ENCODE measurements at places on chromosomes 12 and 14.

GRCh38 chr12:124217508-124218242, 77.2 kb upstream of the RFLNA start:
- DNase-seq, result peak; percentile 32

DNA sequence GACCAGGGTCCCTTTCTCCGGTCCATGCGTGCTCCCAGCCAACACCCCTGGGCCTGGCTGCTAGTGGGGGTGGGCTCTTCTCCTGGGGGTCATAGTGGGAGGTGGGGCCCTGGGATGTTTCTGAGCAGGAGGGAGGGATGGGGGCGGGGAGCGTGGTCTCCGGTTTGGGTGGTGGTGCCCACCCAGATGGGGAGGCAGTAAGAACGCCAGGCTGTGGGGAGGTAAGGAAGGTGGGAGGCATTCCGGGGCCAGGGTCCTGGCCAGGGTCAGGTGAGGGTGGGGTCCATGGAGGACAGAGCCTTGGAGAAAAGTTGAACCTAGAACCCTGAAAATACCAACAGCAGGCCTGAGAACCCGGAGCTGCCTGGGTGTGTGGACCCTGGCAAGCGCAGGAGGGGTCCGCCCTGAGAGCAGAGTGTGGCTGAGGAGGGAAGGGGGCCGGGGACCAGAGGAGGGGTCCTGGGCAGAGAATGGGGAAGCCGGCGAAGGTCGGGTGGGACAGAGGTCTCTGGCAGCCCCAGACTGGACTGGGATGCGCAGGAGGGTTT, 5.7 kb downstream of the CRIP2 start:
- no peak for DNase-seq

DNA sequence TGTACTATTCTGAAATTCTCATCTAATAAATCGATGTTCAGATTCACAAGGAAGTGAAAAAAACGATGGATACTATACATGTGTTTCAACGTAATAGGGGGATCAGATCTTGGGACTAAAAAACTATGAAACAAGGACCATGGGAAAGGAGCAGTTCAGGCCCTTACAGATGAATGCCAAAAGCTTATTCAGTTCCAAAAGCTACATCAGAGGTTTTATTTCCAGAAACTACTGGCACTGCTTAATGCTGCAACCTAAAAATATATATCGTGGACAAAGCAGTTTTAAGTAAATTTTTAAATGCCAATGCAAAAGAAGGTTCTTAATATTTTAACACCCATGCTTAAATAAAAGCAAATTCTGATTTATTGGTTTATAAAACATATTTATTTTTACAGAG, 38.5 kb downstream of the LRIG3 start:
- no peak for DNase-seq

DNA sequence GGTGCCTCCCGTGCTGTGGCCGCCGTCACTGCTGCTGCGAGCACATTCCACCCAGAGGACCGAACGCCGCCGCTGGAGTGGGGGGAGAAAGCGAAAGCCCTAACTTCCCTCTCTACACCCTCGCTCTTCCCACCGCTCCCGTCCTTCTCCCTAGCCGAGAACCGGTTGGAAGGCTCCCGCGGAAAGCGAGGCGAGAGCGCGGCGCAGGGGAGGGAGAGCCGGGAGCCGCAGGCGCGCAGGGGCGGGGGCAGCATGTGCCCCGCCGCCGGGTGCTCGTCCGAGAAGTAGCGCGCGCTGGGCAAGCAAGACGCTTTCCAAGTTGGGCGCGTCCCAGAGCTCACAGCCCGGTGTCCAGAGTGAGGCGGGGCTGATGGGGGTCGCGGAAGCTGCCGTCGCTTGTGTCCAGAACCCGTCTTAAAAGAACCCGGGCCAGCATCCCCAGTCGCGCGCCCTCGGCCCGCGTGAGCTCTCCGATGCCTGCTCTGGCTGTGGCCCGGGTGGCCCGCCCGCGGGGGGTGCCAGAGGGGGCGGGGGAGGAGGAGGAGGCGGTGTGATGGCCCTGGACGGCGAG, at the start of gene TRHDE:
Gene TRHDE, plus strand, starts transcription at position 280 of the 571 bp plus-strand sequence. Its CDS starts 274 bp downstream, at position 554.
- DNase-seq, result peak; percentile 41

DNA sequence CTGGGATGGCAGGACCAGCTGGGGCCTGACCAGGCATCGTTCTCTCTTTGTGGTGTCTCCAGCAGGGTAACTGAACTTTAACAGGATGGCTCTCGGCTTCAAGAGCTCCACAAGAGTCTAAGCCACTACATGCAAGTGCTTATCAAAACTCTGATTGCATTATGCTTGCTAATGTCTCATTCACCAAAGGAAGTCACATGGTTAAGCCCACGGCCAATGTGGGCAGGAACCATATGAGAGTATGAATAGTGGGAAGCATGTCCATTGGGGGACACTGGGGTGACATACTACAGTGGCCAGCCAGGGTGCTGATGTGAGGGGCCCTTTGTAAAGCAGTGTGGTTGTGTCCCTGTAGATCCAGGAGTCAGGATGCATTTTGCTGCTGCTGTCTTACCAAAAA, 35.0 kb upstream of the KCNA5 start:
- DNase-seq, result peak; percentile 42

DNA sequence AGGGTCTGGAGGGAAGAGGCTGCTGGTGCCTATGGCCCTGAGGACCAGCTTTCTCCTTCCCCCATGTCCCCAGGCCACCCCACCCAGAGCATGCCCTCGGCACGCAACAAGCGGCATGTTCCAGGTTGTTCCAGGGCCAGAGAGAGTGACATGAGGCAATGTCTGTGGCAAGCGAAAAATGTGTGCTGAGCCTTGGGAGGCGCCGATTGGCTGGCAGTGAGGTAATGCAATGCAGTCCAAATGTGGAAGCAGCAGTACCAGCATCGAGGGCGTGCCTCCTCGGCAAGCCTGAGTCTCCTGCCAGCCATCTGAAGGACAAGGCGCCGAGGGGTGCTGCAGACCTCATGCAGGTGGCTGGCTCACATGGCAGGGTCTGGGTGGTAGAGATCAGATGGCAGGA, 423.8 kb downstream of the NRXN3 start:
- no peak for DNase-seq

- DNase-seq, result no peak
Observed at GRCh38 chr12:47941871-47942613, 21.4 kb upstream of the TMEM106C start.

DNA sequence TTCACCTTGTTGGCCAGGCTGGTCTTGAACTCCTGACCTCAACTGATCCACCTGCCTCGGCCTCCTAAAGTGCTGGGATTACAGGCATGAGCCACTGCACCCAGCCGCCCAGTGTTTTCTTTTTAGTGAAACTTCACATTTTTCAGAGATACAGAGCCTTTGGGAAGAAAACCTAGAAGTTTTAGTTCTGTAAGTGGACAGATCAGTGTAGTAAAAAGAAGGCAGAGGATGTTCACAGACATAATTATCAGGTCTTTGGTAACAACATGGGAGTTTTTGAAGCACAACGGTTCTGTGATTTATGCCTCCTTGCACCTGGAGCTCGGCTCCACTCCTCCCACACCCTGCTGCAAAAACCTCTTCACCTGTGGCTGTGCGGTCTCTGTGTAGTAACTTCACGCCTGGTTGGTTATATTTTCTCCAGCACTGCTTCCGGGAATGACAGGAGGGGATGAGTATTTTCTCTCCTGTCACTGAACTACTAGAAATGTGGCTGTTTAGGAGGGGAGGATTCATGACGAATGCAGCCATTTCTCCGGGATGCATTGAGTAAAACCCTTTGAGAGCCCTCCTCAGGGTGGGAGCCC, 67.0 kb downstream of the ARF6 start:
- no peak for DNase-seq

- DNase-seq, result no peak
Observed at GRCh38 chr12:93916402-93916801, 232.0 kb upstream of the PLXNC1 start.

- DNase-seq, result no peak
Observed at GRCh38 chr12:79001404-79001803, 136.8 kb downstream of the SYT1 start.

GRCh38 chr12:28051516-28052354, 79.2 kb upstream of the PTHLH start:
- DNase-seq, result no peak

DNA sequence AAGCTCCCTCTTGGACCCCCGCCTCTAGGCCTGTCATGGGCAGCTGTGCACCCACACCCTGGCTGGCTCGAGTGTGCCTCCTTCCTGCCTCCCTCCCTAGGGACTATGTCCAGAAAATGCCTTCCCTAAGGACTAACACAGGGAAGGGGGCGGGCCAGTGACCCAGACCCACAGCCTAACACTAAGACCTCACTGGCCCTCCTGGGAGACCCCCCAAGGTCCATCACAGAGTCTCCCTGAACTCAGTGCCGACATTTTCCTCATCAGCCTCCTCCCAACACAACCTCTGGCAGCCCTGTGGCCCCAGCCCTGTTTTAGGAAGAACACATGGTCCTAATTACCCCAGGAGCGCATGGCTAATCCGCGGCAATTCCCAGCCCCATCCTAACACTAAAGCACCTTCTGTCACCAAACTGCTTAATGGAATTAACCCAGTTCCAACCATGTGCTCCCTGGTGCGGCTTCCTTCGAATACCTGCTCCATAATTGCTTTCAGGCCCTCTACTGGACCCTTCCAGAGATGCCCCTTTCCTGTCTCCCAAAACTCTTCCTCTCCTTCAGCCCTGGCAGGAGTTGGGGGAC, 5.6 kb downstream of the MSI1 start:
- no peak for DNase-seq

DNA sequence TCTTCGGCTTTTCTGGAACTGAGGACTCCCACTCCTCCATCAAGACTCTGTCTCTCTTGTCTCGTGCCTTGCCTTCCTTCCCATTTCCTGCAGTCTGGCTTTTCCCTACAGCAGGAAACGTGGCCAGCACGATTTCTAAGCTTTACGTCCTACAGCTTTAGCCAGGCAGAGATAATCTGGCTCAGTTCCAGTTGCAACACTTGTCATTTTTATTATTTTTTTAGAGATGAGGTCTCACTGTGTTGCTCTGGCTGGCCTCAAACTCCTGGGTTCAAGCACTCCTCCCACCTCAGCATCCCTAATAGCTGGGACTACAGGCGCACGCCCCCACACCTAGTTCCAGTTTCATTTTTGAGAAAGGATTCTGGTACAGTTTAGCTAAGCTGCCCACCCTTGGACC, 19.9 kb downstream of the CALM1 start:
- no peak for DNase-seq
